ENCODE measurements at places on chromosomes 11 and 22.

DNA sequence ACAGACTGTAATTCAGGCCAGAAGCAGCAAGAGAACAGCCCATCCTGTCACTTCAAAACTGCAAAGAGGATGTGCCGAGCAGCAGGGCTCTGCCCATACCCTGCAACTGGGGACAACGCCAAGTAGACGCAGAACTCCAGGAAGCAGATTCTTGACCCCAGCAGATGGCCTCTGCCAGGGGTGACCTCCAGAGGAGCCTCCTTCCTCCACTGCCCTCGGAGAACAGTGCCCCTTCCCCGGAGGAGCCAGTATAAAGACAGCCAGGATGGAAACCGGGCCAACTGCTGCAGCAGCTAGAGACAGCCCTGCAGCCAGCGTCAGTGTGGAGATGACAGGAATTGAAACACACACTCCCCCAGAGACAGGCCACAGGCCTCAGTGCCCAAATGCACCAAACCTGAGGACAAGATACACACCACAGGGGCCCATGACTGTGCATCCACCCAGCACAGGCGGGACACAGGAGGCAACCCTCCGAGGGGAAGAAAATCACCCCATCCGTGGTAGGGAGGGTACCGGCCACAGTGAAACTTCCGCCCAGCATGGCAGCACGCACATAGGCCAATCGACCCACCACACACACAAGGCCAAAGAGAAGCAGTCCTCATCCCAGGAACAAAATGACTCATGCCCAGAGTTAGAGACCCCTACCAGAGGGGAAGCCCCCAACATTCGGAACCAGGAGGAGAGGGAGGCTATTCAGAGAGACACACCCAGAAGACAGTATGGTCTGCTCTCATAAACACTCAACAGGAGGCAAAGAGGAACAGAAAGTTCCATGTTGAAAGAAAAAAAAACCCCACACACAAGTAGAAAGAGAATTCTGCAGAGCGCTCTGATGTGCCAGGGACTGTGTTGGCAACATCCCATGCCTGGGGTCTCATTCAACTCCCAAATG, 5.6 kb downstream of the AHNAK start:
- no peak for DNase-seq

DNA sequence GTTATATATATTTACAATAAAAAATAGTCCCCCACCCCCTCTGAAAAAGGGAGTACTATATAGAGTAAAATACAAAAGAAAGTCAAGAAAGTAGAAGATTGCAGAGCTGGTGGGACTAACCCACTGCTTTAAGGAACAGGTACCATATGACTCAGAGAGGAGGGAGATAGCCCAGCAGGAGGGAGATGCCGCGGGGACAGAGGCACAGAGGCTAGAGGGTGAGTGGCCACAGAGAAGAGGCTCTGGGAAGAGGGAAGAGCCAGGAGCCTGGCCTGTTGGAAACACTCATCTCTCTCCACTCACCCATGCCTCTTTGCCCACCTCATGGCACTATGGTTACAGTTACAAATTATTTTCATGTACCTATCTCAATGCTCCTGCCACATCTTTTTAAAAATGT, 53.6 kb upstream of the LYVE1 start:
- no peak for DNase-seq

DNA sequence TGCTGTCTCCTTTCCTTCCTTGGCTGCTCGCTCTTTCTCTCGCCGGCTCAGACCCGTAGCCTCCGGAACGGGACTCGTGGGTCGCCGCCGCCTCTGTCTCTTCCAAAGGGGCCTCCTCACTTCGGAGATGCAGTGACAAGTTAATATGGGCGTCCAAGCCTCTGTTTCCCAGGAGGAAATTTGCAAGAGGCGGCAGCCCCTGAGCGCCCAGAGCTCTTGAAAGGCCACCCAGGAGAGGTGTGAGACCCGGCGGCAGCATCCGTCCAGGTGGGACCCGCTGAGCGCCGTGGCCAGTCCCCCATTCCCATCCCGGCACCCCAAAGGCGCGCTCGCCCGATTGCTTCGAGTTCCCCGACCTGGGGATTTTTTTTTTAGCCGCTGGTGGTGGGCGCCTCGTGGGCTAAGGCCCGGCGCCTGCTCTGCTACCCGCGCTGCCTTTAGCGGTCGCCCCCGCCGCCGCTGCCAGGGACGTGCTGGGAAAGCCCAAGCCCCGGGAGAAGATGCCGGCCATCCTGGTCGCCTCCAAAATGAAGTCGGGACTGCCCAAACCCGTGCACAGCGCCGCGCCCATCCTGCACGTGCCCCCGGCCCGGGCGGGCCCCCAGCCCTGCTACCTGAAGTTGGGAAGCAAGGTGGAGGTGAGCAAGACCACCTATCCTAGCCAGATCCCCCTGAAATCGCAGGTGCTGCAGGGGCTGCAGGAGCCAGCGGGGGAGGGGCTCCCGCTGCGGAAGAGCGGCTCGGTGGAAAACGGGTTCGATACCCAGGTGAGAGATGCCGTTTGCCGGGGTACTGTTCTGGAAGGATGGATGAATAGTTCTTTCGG, 772 bp downstream of the NAV2 start:
- no peak for DNase-seq

DNA sequence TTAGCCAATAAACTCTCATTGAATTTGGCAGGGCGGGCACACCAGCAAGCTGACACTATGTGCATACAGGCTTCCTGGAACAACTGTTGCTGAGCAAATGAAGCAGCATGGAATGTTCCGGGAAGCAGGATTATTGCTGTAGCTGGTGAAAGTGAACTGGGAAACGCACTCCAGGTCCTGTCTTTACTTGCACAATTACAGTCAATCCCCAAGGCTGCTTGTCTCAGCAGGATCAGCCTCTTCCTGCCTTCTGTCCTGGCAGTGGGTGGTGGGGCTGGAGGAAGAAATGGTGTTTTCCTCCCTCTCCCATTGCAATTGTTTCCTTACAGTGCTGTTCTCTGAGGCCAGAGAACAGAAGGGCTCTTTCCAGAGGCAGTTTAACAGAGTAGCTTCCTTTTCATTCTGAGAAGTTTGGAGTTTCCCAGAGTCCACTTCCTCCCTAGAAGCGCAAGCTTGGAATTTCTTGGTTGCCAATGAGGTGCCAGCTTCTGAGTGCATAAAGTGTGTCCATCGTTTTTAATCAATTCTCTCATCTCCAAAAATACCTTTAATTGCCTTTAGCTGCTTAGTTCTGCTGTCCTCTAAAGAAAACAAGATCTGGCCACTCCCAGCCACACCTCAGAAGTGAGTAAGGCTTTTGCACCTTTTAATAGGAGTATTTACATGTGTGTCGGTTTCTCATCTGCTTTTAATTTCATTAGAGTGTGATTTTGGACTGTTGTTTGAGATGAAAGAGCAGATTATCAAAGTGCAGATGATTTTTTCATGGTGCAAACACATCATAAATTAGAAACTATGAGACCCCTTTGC, 19.9 kb downstream of the CD44 start:
- no peak for DNase-seq

DNA sequence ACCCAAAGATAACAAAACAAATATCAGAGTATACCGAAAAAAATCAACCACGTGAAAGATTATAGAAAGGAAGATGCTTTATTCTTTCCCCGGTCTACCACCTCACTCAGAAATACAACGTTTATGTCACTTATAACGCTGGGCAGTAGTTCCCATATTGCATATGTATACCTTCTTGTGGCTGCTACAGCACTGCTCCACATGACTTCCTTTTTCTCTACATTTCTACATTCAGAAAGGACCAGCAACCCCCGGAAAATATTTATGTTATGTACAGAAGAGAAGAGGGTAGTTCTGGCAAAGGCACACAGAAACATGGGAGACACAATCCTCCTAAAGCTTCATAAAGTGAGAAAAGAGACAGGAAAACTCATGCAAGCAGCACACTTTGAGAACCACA, 56.8 kb downstream of the MTMR2 start:
- no peak for DNase-seq

GRCh38 chr11:105899772-105900171, 122.3 kb downstream of the MSANTD4 start:
- no peak for DNase-seq

- DNase-seq, result no peak
These were observed 251.7 kb downstream of the GRM5 start for GRCh38 chr11:88814076-88814475.

DNA sequence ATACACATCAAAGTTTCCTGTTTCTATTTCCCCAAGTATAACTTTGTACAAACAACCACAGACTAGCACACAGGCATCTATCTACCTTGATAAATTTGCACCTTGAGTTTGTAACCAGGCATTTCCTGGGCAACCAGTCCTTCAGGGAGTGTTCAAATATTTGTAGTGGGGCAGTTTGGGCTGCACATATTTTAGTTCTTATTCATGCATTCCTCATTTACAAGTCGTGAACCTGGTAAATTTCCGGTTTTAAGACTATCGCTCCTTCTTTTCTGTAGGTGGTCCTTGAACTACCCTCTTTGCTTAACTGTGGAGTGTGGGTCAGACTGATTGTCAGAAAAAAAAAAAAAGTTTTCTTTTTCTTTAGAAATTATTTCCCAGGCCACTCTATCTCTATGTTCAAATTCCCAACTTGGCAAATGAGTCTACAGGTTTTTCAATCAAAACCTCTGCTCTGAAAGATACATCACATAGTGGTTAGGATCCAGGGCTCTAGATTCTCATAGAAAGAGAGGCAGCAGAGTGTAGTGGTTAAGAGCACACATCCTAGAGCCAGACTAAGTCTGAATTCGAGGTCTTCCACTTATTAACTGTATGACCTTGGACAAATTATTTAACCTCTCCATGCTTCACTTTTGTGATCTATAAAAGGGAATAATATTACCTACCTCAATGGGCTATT, 201.5 kb downstream of the SOX6 start:
- DNase-seq, result no peak

DNA sequence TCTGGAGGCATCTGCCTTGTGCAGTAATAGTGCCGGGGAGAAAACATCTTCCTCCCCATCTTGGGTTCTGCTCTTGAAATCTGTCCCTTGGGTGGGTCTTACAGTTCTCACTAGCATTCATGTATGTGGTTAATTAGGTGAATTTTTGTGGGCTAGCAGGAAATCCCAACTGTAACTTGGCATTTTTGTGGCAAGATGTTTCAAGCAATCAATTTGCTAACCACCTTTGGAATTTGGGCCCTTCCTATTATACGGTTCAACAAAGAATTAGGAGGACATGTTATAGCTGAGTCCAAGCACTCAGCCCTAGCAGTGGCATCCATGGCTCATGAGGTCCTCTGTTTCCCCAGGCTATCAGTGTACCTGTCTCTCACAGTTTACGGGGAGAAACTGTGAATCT, 89.1 kb upstream of the MTNR1B start:
- no peak for DNase-seq

GRCh38 chr22:30000566-30000965, 79.7 kb upstream of the HORMAD2 start:
- DNase-seq, result no peak

DNA sequence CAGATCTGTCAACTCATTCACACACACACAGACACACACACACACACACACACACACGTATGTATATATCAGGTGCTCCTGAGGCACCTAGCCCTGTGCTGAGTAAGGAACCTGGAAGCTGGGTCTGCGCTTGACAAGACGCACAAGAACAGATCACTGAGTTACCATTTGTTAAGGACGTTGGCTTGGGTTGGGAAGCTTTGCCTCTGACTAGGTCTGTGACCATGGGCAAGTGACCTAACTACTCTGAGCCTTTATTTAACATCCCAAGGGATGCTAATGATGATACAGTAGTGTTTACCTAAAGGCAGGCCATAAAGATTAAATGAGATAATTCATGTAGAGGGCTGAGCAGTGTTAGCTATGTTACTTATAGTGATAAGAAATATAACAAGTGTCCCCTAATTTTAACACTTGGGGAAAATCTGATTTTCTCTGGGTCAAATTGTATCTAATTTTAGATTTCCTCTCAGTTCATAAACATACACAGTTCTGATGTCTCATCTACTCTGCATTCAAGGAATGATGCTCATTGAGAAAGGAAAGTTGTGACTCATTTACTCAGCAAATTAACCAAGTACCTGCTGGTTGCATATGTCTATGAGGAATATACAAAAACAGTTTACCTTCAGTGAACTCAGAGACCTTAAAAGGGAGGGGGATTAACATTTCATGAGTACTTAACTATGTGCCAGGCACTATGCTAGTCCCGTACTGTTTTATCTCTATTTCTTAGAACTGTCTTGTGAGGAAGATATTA, 13.6 kb downstream of the RNF185 start:
- no peak for DNase-seq

- DNase-seq, result peak; percentile 1
These were observed 8.7 kb downstream of the AASDHPPT start for GRCh38 chr11:106086135-106086534.

DNA sequence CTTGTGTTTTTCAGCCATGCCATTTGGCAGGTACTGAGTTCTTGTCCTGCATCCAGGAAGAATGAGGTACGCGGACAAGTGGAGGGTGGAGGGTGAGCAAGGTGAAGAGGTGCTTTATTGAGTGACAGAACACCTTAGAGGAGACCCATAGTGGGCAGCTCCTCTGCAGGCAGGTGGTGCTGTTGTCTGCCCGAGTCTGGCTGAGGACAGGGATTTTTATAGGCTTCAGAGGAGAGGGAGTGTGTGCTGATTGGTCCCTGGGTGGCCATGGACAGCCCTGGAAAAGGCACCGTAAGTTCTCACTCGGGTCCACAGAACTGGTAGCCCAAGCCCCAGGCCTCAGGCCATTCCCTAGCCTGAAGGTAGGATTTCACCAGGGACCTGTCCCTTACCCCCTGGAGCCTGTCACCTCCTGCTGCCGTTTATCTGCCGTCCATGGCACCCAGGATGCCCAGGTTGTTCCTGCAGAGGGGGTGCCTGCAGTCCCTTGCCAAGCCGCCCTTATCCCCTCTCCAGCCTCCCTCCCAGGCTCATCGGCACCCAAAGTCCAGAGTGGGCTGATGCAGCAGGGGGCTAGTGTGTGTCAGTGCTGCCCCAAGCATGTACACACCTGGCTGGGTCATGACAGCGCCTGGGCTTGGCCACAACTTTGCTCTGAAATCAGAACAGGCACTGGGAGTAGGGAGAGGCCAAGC, 213.6 kb downstream of the LRRC4C start:
- DNase-seq, result no peak
